ENCODE measurements at places on chromosomes 16 and 17.

GRCh38 chr17:70202840-70203239 lies 33.5 kb downstream of the KCNJ2 start:
- H3K27ac ChIP-seq = no peak overlapping the region
- no peak for DNase-seq
- H3K36me3 ChIP-seq = no peaks in the 10 kb centered on the region
- no peak overlapping the region for H3K4me3 ChIP-seq
- H3K27me3 ChIP-seq = no peaks in the 10 kb centered on the region

GRCh38 chr17:58325289-58325726 lies 3.3 kb downstream of the TSPOAP1 start:
- no peaks in the 10 kb centered on the region for H3K36me3 ChIP-seq
- H3K27me3 ChIP-seq = peaks cover 10% of the 10 kb centered on the region
- H3K27ac ChIP-seq = no peak overlapping the region
- H3K4me3 ChIP-seq = peak overlapping the region; percentile 23
- H3K4me1 ChIP-seq = no peaks in the 10 kb centered on the region
- no peak for DNase-seq

- H3K4me3 ChIP-seq = peak overlapping the region; percentile 20
- H3K36me3 ChIP-seq = no peaks in the 10 kb centered on the region
- DNase-seq = no peak
- H3K4me1 ChIP-seq = peaks cover 37% of the 10 kb centered on the region
Observed at GRCh38 chr16:73420676-73421075, 372.7 kb upstream of the ZFHX3 start.

GRCh38 chr17:78818152-78818846 lies 22.3 kb downstream of the USP36 start:
- DNase-seq = peak; percentile 22
- H3K27me3 ChIP-seq = no peaks in the 10 kb centered on the region
- peaks cover 16% of the 10 kb centered on the region for H3K4me1 ChIP-seq
- H3K27ac ChIP-seq = no peak overlapping the region

- no peaks in the 10 kb centered on the region for H3K27me3 ChIP-seq
- no peaks in the 10 kb centered on the region for H3K4me1 ChIP-seq
- no peak for DNase-seq
- no peaks in the 10 kb centered on the region for H3K36me3 ChIP-seq
- no peak overlapping the region for H3K4me3 ChIP-seq
- no peak overlapping the region for H3K27ac ChIP-seq
Observed at GRCh38 chr16:4744555-4745273, 10.4 kb downstream of the DNAAF8 start.

GRCh38 chr16:80743772-80744171 lies 60.6 kb downstream of the CDYL2 start:
- no peak overlapping the region for H3K4me3 ChIP-seq
- no peaks in the 10 kb centered on the region for H3K36me3 ChIP-seq
- H3K27me3 ChIP-seq = no peaks in the 10 kb centered on the region
- no peak for DNase-seq
- no peak overlapping the region for H3K27ac ChIP-seq
- H3K4me1 ChIP-seq = no peaks in the 10 kb centered on the region

- peaks cover 19% of the 10 kb centered on the region for H3K27me3 ChIP-seq
- no peak for DNase-seq
- no peaks in the 10 kb centered on the region for H3K36me3 ChIP-seq
- no peak overlapping the region for H3K27ac ChIP-seq
- peaks cover 15% of the 10 kb centered on the region for H3K4me1 ChIP-seq
- peak overlapping the region; percentile 65 for H3K4me3 ChIP-seq
Observed at GRCh38 chr16:29898804-29899515, 390 bp downstream of the SEZ6L2 start.

GRCh38 chr16:74291577-74292208 lies 4.9 kb upstream of the PSMD7 start:
- H3K4me1 ChIP-seq = peaks cover 12% of the 10 kb centered on the region
- no peak for DNase-seq
- H3K27me3 ChIP-seq = no peaks in the 10 kb centered on the region
- H3K36me3 ChIP-seq = peaks cover 4% of the 10 kb centered on the region
- no peak overlapping the region for H3K27ac ChIP-seq
- H3K4me3 ChIP-seq = no peak overlapping the region

DNA sequence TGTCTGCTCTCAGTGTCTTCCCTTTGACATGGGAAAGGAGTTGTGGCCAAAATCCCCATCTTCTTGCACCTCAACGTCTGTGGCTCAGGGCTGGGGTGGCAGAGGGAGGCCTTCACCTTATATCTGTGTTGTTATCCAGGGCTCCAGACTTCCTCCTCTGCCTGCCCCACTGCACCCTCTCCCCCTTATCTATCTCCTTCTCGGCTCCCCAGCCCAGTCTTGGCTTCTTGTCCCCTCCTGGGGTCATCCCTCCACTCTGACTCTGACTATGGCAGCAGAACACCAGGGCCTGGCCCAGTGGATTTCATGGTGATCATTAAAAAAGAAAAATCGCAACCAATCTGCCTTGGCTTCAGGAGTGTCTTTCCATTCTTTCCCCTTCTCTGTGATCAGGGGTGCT lies 918 bp upstream of the MRM1 start:
- no peak for DNase-seq
- peaks cover 25% of the 10 kb centered on the region for H3K4me1 ChIP-seq
- no peaks in the 10 kb centered on the region for H3K27me3 ChIP-seq
- peak overlapping the region; percentile 94 for H3K27ac ChIP-seq

DNA sequence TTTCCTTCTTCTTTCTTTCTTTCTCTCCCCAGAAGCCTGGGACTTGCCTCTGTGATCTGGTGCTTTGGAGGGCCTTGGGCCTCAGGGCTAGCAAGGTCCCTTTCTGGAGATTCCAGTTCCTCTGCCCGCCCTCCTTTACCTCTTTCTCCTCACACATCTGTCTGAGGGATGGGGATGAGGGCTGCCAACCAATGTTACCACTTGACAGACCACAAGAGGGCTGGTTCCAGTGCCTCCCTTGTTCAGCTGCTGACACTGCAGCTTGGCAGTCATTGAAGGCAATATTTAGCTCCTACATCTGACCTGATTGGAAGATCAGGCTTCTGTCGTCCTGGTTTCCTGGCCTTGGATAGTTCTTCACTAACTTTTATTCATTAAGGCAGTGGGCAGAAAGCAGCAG lies 3.6 kb upstream of the ZNF652 start:
- no peak overlapping the region for H3K27ac ChIP-seq
- peaks cover 11% of the 10 kb centered on the region for H3K4me1 ChIP-seq
- no peak overlapping the region for H3K4me3 ChIP-seq

DNA sequence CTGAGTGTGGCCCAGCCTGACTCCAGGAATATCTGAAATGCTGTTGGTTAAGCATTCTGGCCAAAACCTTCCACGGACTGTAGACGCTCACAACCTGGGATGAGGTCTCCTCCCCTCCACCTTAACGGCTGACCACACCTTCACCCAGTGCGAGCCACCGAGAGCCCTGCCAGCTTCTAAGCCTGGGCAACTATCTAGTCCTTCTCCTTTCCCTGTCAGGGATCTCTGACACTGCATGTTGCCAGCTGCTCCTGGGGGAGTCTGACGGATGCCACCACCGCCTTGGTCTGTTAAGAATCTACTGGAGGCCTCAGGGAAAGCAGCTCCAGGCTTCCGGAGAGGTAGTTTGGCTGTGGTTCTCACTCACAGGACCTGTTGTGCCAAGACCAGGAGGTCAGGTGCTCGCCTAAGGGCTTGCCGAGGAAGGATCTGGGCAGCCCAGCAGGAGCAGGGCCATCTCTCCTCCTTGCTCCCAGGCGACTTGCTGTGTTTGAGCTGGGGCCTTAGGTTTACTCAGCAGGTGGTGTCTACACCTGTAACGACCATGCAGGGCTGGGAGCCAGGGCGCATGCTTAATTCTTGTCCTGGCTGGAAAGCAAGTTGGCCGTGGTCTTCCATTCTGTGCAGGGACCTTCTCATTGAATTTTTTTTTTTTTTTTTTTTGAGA lies 111.8 kb downstream of the NTN1 start:
- peaks cover 4% of the 10 kb centered on the region for H3K4me1 ChIP-seq
- H3K36me3 ChIP-seq = no peaks in the 10 kb centered on the region
- H3K27ac ChIP-seq = no peak overlapping the region
- H3K4me3 ChIP-seq = no peak overlapping the region

- no peak for DNase-seq
- H3K4me3 ChIP-seq = no peak overlapping the region
- H3K4me1 ChIP-seq = no peaks in the 10 kb centered on the region
Observed at GRCh38 chr16:9964426-9964825, 217.8 kb downstream of the GRIN2A start.

DNA sequence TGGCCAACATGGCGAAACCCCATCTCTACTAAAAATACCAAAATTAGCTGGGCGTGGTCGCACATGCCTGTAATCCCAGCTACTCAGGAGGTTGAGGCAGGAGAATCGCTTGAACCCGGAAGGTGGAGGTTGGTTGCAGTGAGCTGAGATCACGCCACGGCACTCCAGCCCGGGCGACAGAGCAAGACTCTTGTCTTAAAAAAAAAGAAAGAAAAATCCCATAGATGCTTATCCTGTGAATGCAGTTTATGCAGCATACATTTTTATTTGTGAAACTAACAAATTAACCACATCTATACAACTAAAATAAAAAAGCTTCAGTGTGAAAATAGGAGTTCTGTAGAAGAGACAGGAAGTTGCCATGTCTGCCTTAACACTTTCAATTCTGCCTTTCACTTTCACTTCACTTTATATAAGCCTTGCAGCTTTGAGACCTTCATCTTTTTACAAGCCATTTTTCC lies 7.1 kb downstream of the IGSF6 start:
- H3K36me3 ChIP-seq = no peaks in the 10 kb centered on the region
- no peak for DNase-seq
- peaks cover 15% of the 10 kb centered on the region for H3K4me1 ChIP-seq

GRCh38 chr17:81131486-81132196 lies 33.7 kb upstream of the PVALEF start:
- no peak for DNase-seq
- H3K4me3 ChIP-seq = no peak overlapping the region
- H3K27me3 ChIP-seq = peaks cover 4% of the 10 kb centered on the region
- no peaks in the 10 kb centered on the region for H3K36me3 ChIP-seq

DNA sequence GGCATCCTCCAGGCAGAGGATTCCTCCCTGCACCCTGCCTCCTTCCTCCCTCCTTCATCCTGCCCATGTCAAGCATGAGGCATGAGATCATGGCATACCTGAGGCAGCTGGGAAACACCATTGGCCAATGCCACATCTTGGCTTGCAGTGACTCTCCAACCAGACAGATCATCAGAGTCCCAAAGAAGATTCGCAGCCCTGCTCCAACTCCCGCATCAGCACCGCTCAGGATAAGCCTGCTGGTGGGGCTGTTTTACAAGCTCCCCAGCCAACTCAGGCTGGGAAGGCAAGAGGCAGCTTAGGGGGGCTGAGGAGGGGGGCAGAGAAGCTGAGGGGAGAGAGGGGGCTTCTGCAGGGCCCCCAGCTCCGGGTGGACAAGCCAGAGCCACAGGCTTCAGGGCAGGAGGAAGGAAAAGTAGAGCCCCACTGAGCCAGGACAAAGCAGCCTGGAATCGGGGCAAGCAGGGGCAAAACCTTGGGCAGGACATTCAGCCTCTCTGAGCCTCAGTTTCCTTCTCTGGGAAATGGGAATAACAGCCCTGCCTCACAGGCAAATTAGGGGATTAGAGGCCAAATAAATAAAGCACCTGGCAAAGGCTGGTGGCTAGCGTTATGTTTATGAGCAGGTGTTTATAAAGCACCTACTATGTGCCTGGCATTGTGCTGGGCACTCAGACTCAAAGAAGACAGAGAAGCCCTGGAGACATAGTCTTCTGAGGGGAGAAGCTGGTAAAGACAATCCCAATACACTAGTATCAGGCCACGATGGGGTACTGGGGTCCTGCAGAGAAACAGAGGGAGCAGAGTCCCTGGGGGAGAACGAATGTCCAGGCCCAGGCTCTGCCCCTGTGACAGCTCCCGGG lies 88.1 kb downstream of the GOSR1 start:
- H3K27me3 ChIP-seq = peaks cover 3% of the 10 kb centered on the region
- H3K36me3 ChIP-seq = peaks cover 1% of the 10 kb centered on the region
- H3K27ac ChIP-seq = no peak overlapping the region
- DNase-seq = no peak
- no peak overlapping the region for H3K4me3 ChIP-seq

- no peaks in the 10 kb centered on the region for H3K27me3 ChIP-seq
- peaks cover 18% of the 10 kb centered on the region for H3K36me3 ChIP-seq
- peak overlapping the region; percentile 70 for H3K27ac ChIP-seq
- DNase-seq = no peak
Observed at GRCh38 chr17:9389111-9389527, 186.5 kb downstream of the STX8 start.

- H3K27me3 ChIP-seq = no peaks in the 10 kb centered on the region
- DNase-seq = no peak
- no peaks in the 10 kb centered on the region for H3K4me1 ChIP-seq
- H3K36me3 ChIP-seq = peaks cover 2% of the 10 kb centered on the region
- no peak overlapping the region for H3K4me3 ChIP-seq
Observed at GRCh38 chr17:70955441-70955840, 786.1 kb downstream of the KCNJ2 start.

DNA sequence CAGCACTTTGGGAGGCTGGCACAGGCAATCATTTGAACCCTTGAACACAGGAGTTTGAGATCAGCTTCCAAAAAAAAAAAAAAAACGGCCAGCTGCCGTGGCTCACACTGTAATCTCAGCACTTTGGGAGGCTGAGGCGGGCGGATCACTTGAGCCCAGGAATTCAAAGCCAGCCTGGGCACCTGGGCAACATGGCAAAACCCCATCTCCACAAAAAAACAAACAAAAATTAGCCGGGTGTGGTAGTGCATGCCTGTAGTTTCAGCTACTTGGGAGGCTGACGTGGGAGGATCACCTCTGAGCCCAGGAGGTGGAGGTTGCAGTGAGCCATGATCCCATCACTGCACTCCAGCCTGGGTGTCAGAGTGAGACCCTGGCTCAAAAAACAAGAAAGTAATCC lies 39.0 kb downstream of the GRB2 start:
- H3K27ac ChIP-seq = no peak overlapping the region
- no peaks in the 10 kb centered on the region for H3K27me3 ChIP-seq
- H3K4me1 ChIP-seq = peaks cover 85% of the 10 kb centered on the region
- H3K4me3 ChIP-seq = no peak overlapping the region
- DNase-seq = no peak

DNA sequence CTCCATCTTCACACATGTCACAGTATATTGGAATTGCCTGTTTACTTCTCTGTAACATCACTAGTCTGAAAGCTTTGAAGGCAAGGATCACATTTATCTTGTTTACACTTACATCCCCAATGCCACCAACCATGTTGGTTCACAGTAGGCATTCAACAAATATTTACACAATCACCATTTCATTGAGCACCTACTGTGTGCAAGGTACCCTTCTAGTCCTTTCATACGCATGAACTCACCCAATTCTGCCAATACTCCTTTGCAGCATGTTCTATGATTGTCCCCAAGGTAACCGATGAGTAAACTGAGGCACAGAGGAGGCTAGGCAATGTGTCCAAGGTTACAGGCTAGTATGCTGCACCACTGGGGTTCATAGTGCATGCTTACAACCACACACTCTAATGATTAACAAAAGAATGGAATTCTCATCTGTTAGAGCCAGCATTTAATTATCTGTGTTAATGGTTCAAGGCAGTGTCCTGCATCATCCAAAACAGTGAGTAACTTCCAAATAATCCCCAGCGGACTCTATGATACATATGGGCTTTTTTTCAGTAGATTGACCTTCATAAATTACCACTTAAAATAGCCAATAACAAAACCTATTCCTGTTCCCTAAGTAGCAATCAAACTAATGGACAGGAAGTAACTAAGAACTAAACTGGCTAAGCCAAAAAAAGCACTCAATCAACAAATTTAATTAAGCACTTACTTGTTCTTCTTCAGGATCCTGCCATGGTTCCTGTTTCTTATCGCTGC lies 364.5 kb upstream of the XYLT1 start:
- no peak for DNase-seq
- no peaks in the 10 kb centered on the region for H3K27me3 ChIP-seq
- no peak overlapping the region for H3K4me3 ChIP-seq
- no peak overlapping the region for H3K27ac ChIP-seq
- H3K36me3 ChIP-seq = no peaks in the 10 kb centered on the region
